Dorsolateral prefrontal cortex (tissue), 122 donors: ENCODE measurements at places on chromosomes 12 and 14. TPM values are rescaled to one million over a fixed set of nuclear protein-coding genes. Genes with fewer than 3 reads are reported as not detected.

- DNase-seq, result no peak
Measured at GRCh38 chr12:5507944-5508343, 76.0 kb downstream of the NTF3 start.

GRCh38 chr12:41356181-41356580, 168.1 kb downstream of the PDZRN4 start:
- DNase-seq, result no peak

DNA sequence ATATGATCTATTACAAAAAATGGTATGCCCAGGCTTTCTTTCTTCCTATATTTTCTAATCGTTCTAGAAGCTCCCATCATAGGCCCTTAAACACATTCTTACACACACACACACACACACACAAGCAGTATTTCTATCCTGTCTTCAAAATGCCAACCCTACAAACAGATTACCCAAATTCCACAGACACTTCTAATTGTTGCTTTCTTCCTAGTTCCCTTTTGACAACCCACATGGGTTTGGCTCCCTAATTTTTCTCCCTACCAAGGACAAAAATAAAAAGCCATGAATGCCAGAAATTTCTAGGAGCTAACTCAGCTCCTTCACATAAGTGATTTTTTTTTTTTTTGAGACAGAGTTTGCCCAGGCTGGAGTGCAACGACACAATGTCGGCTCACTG, 60.3 kb upstream of the NTF3 start:
- DNase-seq, result no peak

The CD4 gene
- 8.4 TPM for total RNA-seq
